Glutamatergic neuron (in vitro differentiated cells): ENCODE measurements at places on chromosomes 2 and 18.

GRCh38 chr2:48529194-48529593 is 760 bp upstream of the STON1 start:
- peak; percentile 31 for DNase-seq

DNA sequence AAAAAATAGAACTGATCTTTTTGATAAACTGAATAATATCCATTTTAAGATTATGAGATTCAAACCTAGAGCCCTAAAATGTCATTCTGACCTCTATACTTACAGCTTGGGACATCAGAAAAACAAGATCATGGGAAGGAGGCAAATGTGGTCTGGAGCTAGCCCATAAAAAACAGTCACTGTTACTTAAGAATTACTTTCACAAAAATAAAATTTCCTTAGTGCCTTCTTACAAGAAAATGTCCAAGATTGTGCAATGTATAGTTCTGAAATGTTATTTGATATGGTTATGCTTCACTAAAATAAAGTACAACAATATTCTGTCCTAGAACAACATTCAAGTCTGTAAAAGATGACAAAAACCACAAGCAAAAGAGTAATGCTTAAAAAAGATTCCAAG is 247.6 kb downstream of the DYM start:
- DNase-seq: no peak

DNA sequence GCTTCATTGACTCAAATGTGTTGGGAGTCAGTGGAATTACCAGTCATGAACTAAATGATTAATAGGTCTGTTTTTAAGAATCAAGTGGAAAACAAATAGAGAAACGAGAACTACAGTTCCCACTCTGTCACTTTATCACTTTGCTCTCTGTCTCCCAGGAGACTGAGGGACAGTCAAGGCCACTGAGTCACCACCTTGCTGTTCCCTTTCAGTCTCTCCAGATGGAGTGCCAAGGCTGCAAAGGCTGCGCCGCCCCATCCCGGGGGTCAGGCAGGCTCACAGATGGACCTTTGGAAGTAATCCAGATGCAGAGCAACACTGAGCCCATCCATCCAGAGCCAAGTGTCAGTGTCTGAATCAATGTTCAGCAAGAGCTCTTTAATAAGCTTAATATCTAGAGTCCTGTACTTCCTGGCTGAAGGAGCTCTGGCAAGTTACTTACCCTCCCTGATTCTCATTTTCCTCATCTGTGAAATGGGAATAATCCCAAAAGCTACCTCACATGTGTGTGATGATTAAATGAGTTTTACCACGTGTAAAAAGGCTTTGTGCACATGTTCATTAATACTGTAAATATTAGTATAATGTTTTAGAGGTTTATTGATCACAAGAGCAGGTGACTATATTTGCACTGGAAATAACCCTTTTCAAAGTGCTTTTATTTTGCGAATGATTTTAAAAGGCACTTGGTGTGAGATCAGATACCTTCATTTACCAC is 43.0 kb upstream of the EFEMP1 start:
- DNase-seq: no peak

DNA sequence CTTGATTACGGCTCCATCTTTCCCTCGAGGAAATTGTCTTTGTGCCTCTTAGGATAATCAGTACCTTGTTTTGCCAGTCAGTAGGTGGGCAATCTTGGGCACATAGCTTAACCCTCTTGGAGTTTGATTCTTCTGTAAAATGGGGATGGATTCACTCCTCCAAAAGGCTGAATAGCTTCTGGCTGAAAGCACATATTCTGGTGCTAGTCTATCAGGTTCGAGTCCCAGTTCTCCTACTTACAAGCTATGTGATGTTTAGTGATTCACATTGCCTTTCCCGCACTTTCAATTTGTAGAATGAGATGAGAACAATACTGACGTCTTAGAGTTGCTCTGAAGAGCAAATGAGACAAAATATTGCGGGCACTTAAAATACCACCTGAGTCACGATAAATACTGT is 43.9 kb downstream of the ATIC start:
- no peak for DNase-seq

GRCh38 chr18:33745871-33746545 is 168.0 kb downstream of the ASXL3 start:
- peak; percentile 16 for DNase-seq

DNA sequence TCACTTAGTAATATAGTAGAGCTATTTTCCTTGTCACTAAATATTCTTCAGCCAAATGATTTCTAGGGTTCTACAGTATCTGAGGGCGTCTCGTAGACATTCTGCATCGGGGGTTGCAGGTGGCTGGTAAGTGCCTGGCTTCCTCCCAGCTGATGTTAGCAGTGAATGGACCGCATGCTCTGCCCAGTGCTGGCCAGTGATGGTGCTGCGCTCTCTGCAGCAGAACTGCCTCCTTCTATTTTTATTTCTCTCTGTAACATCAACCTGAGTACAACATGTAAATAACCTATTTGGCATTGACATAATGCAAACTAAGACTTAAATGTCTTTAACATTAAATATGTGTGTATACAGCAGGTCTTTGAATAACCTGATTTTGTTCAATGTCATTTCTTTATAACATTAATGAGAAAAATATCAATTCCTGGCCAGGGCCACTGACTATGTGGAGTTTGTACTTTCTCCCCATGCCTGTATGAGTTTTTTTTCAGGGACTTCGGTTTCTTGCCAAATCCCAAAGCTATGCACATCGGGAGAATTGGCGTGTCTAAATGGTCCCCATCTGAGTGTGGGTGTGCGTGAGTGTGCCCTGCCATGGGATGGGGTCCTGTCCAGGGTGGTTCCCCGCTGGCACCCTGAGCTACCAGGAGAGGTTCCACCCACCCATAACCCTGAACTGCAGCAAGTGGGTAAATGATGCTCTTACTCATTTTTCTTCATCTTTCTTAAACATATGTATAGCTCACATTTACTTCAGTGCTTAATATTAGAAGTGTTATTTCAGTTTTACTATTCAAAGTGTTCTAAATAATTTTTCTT is 278.2 kb upstream of the EPAS1 start:
- no peak for DNase-seq
